Activated naive CD8-positive, alpha-beta T cell treated with anti-CD3 and anti-CD28 coated beads, Interleukin-2, amount 10 ng/mL, durations not matched to agents 7 days and 5 days (primary cell): ENCODE measurements at places on chromosomes 4 and X. TPM values are rescaled to one million over a fixed set of nuclear protein-coding genes. Genes with fewer than 3 reads are reported as not detected.

The BTK gene
- 1.1 TPM for total RNA-seq

The GAGE13 gene
- not detected for total RNA-seq

The UGT2B11 gene
- not detected for total RNA-seq

The ZNF280C gene
- 5.6 TPM for total RNA-seq

The C4orf17 gene
- total RNA-seq = not detected

The FAM184B gene
- not detected for total RNA-seq

The GPM6B gene
- total RNA-seq = not detected

The ADH1C gene
- total RNA-seq = not detected

DNA sequence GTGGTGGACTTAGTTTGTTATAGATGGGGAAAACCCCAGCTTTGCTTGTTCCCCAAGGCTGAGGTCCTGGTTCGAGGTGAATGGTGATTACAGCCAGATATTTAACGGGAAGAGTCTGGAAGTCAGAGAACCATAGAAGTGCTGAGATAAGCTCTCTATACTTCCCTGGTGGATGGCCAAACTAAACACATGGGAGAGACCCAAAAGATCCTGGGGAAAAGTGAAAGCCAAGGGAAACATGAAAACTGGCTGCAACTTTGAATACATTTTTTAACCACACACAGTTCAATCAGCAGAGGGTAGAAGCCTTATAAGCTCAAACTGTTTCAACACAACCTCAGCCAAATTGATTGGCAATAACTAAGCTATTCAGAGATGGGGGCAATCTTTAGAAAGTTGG lies 29.3 kb upstream of the SRPX start:
- no peak overlapping the region for H3K27ac ChIP-seq
- H3K4me1 ChIP-seq = peaks cover 6% of the 10 kb centered on the region
- H3K36me3 ChIP-seq = no peaks in the 10 kb centered on the region
- H3K4me3 ChIP-seq = no peak overlapping the region
- peaks cover 21% of the 10 kb centered on the region for H3K27me3 ChIP-seq
- DNase-seq = no peak

DNA sequence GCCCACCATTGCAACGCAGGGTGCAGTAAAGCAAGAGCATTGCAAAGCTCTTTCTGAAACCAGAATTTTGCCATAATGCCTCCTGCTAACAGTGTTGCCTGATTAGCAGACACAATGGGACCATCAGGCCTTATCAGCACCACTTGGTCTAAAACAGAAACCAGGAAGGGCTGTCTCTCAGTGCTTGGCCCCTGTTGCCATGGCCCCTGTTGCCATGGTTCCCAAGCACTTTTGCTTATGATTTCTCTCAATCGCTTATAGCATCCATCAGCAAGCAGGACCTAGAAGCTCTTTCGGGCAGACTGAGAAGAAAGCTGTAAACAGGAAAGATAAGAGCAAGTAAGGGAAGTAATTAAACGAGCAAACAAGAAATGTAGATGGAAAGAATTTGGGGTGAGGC lies 36.8 kb downstream of the RTL5 start:
- peaks cover 3% of the 10 kb centered on the region for H3K4me1 ChIP-seq
- no peak overlapping the region for H3K4me3 ChIP-seq
- no peak for DNase-seq
- no peaks in the 10 kb centered on the region for H3K36me3 ChIP-seq
- no peak overlapping the region for H3K27ac ChIP-seq

DNA sequence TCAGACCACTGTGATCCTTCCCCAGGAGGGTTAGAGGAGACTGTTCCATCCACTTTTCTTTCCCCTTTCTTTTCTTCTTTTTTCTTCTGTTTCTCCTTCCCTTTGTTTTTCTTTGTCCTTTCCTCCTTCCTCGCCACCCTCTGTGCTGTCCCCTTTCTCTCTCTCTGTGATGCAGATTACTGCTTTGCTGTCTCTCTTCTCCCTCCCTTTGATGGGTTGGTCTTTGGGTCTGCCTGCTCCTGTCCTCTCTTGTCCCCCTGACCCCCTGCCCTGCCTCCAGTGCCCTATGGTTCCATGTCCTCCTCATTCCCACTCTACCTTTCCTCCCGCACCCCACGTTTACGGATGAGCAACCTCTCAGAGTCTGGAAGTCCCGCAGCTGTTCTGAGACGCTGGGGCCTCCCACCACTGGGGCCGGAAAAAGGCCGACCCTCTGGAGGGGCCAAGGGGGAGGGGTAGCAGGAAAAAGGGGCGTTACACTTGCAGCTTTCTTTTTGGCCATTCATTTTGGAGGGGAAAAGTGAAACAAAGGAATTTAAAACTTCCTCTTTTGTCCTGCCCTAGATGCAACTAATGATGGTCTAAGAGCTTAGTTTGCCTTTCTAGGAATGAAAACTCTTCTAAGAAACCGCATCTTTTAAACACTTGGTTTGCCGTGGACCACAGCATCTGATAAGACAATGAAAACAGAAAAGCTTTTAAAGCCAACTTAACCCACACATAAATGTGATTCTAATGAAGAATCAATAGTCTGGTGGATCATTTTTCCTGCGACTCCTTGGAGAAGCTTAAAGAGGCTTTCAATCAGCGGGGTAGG lies 24.5 kb upstream of the TSR2 start:
- H3K27me3 ChIP-seq = peaks cover 49% of the 10 kb centered on the region
- peaks cover 9% of the 10 kb centered on the region for H3K4me1 ChIP-seq
- no peaks in the 10 kb centered on the region for H3K36me3 ChIP-seq
- no peak for DNase-seq
- no peak overlapping the region for H3K27ac ChIP-seq
- peak overlapping the region; percentile 23 for H3K4me3 ChIP-seq

DNA sequence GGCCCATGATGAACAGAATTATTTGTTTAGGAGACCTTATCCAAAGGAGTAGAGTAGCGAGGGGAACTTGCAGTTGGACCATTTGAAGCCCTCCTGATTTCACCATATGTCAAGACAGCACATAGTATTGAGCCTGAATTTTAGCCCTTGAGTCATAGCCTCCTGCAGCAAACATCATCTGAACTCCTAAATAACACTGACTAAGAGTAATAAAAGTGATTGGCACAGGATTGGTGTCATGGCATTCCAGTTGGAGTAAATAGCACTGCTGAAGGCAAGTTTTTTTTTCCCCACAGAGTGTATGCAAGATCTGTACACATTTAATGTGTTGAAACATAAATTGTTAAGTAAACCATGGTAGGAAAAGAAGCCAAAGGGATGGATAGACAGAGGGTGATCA lies 89.0 kb downstream of the COMMD8 start:
- no peak overlapping the region for H3K27ac ChIP-seq
- no peak overlapping the region for H3K4me3 ChIP-seq
- no peaks in the 10 kb centered on the region for H3K36me3 ChIP-seq

DNA sequence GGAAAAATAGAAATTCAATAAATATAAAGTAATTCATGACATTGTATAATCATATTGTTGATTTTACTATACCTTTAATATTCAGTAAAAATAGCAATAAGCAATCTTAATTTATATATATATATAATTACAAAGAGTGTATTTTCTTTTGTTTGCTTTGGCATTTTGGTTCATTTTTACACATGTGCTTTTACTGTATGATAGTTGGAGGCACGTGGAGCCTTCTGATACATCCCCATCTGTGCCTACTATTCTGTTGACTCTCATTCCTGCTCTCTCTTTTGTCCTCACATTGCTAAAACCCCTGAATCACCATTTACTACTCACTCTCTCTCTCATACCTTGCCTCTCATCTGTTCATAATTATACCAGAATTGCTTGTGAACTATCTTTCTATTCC lies 106.4 kb upstream of the NDST4 start:
- no peak overlapping the region for H3K27ac ChIP-seq
- H3K27me3 ChIP-seq = no peaks in the 10 kb centered on the region
- no peaks in the 10 kb centered on the region for H3K4me1 ChIP-seq
- DNase-seq = no peak

GRCh38 chrX:25275159-25275558 lies 259.4 kb upstream of the ARX start:
- H3K36me3 ChIP-seq = no peaks in the 10 kb centered on the region
- H3K27me3 ChIP-seq = no peaks in the 10 kb centered on the region
- no peaks in the 10 kb centered on the region for H3K4me1 ChIP-seq
- no peak overlapping the region for H3K27ac ChIP-seq

DNA sequence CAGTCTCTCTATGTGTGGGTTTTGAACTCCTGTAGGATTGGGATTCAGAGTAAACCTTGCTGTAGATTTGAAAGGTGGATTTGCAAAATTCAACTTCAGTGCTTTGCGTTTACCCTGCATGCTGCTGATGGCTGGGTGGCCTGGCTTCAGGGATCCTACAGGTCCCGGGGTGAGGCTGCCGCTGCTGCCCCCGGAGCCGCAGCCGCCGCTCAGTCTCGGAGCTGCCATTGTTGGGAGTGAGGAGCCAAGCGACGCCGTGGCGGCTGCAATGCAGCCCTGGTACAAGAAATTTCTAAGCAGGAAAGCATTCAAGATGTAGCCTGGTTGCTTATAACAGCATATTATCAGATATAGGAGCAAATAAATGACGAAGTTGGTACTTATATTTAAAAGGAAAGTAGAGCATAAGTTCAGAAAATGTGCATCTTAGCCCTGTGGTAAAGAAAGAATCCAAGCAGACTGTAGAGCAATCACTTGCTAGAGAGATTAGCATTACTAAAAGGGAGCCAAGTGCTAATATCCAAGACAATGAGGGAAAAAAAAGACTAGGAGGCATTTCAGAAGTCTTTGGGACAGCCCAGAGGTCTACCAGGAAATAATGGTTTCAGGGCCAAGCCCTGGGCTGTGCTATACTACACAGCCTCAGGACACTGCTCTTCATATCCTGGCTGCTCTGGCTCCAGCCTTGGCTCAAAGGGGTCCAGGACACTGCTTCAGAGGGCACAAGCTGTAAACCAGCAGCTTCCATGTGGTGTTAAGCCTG lies 36.9 kb upstream of the CHIC1 start:
- no peak overlapping the region for H3K4me3 ChIP-seq
- no peaks in the 10 kb centered on the region for H3K36me3 ChIP-seq
- no peak for DNase-seq

- no peak for DNase-seq
- H3K36me3 ChIP-seq = no peaks in the 10 kb centered on the region
- H3K27ac ChIP-seq = no peak overlapping the region
- no peaks in the 10 kb centered on the region for H3K4me1 ChIP-seq
- no peak overlapping the region for H3K4me3 ChIP-seq
- peaks cover 4% of the 10 kb centered on the region for H3K27me3 ChIP-seq
Measured at GRCh38 chr4:114056599-114056998, 77.2 kb upstream of the ARSJ start.
